Prostate gland (tissue), 2 donors: ENCODE measurements at places on chromosomes 11 and 22. TPM values are rescaled to one million over a fixed set of nuclear protein-coding genes. Genes with fewer than 3 reads are reported as not detected.

GRCh38 chr11:79196950-79197349, 243.9 kb downstream of the TENM4 start:
- no peaks in the 10 kb centered on the region for H3K4me1 ChIP-seq
- H3K27ac ChIP-seq, result no peak overlapping the region
- no peak overlapping the region for H3K4me3 ChIP-seq

GRCh38 chr11:121482231-121483129, 29.7 kb upstream of the SORL1-AS1 start:
- peaks cover 24% of the 10 kb centered on the region for H3K4me1 ChIP-seq
- no peak overlapping the region for H3K4me3 ChIP-seq
- H3K27ac ChIP-seq, result no peak overlapping the region

ST3GAL4 gene
- 29.2 TPM for total RNA-seq

PTPRCAP gene
- total RNA-seq, result 2.9 TPM

DNA sequence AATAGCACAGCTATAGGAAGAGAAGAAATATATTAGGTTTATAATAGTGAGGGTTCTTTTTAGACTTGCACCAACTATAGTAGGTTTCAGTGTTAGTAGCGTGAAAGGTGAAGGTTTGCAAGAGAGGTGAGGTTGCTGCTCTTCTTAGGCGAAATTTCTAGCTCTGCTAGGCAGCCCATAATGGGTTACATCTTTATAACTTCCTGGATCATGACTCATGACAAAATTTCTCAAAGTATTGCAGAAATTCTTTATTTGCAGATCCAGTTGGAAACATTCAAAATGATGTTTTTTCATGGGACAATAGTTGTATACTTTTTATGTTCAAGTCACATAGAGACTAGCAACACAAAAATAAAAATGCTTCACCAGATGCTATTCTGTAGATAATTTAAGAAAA, 260.0 kb downstream of the SOX6 start:
- H3K4me3 ChIP-seq, result no peak overlapping the region
- H3K27me3 ChIP-seq, result no peaks in the 10 kb centered on the region
- no peak for DNase-seq
